ENCODE measurements at places on chromosomes 4 and X. TPM values are rescaled to one million over a fixed set of nuclear protein-coding genes. Genes with fewer than 3 reads are reported as not detected.

- H3K27me3 ChIP-seq, result peaks cover 22% of the 10 kb centered on the region
- no peak overlapping the region for H3K27ac ChIP-seq
- H3K36me3 ChIP-seq, result peaks cover 7% of the 10 kb centered on the region
- no peak for DNase-seq
- no peak overlapping the region for H3K4me3 ChIP-seq
Observed at GRCh38 chr4:189809241-189809735, 131.4 kb upstream of the FRG1 start.

DNA sequence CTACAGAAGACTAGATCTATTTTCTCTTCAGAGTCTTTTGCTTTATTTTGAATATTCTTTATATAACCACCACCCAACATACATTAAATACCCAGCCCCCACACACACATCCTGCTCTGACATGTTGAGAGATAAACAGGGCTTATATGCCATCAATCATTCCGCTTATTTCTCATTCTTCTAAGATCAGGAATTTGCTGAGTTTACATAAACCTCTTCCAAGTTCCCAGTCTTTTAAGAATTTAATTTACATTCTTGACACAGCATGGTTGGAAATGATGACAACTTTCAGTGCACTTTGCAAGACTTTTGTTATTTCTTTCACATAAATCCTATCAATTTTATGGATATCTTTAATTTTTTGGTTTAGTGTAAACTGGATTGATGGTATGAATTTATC, 17.5 kb upstream of the RAB9B start:
- H3K27ac ChIP-seq, result no peak overlapping the region
- DNase-seq, result no peak
- H3K36me3 ChIP-seq, result no peaks in the 10 kb centered on the region
- H3K4me3 ChIP-seq, result no peak overlapping the region

DNA sequence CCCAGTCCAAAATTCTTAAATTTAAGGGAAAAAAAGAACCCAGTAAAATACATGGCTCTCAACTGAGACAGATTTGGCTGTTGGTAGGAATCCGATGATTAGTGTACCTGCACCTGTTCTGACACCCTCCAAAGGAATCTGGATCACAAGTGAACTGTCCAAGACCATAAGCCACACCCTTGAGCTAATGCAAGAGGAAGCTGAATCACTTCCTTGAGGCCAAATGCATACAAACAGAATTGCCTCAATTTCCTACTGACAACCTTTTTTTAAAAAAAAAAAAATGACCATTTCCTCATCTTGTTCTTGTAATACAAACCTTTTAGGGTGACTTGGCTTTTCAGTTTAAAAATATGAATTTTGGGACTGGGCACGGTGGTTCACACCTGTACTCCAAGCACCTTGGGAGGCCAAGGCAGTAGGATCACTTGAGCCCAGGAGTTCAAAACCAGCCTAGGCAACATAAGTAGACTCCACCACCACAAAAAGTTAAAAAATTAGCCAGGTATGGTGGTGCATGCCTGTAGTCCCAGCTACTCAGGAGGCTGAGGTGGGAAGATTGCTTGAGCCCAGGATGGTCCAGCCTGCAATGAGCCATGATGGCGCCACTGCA, 10.7 kb upstream of the FBXL5 start:
- no peaks in the 10 kb centered on the region for H3K27me3 ChIP-seq
- no peak overlapping the region for H3K4me3 ChIP-seq
- H3K36me3 ChIP-seq, result peaks cover 4% of the 10 kb centered on the region
- peaks cover 17% of the 10 kb centered on the region for H3K4me1 ChIP-seq
- DNase-seq, result no peak

GRCh38 chr4:155592179-155592937, 74.3 kb upstream of the GUCY1A1 start:
- no peak for DNase-seq
- no peaks in the 10 kb centered on the region for H3K4me1 ChIP-seq
- H3K4me3 ChIP-seq, result no peak overlapping the region
- no peaks in the 10 kb centered on the region for H3K36me3 ChIP-seq

GRCh38 chrX:39957816-39958566, 139.8 kb downstream of the BCOR start:
- peaks cover 24% of the 10 kb centered on the region for H3K27me3 ChIP-seq
- H3K27ac ChIP-seq, result no peak overlapping the region

DNA sequence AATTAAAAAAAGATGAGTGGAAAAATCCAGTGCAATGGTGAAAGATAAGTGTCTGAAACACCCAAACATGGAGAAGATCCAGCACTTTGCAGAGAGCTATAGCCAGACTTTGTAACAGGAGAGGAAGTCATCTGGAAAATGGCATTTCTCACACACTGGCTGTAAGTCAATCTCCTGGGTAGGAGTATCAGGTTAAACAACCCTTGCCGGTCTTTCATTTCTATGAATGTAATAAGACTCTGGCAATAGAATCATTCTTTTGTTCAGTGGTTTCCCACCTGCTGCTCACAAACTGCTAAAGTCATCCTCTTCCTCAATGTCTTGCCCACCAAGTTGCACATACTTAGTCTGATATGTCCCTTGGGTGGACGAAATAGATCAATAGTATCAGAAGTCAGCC, 94.0 kb upstream of the ATP8A1 start:
- H3K36me3 ChIP-seq, result no peaks in the 10 kb centered on the region
- H3K27me3 ChIP-seq, result no peaks in the 10 kb centered on the region
- H3K27ac ChIP-seq, result no peak overlapping the region
- no peak overlapping the region for H3K4me3 ChIP-seq
- H3K4me1 ChIP-seq, result peaks cover 9% of the 10 kb centered on the region

DNA sequence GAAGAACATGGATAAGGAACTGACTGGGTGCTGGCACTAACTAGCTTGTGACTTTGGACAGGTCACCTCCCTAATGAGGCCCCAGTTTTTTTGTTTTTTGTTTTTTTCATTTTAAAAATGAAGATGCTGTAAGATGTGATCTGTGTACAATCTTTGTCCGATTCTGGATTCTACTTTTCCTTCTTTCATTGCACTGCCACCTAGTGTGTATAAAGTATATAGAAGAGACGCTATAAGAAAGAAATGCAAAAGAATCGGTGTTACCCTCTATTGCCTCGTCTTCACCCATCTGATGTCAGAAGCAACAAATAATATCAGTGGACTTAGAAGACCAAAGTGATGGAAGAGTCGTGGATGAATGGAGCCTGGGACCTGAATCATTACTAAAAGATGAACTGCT, 58.6 kb upstream of the P2RY10 start:
- H3K4me1 ChIP-seq, result no peaks in the 10 kb centered on the region
- no peaks in the 10 kb centered on the region for H3K27me3 ChIP-seq
- H3K36me3 ChIP-seq, result no peaks in the 10 kb centered on the region
- DNase-seq, result no peak
- H3K4me3 ChIP-seq, result no peak overlapping the region

Gene KIT
- total RNA-seq, result 0.07 TPM

Gene AWAT1
- not detected for total RNA-seq

Gene DGKK
- not detected for total RNA-seq

Gene RRH
- total RNA-seq, result 0.99 TPM

Gene GPR82
- 0.19 TPM for total RNA-seq

Gene FGG
- not detected for total RNA-seq
